ENCODE measurements at places on chromosomes 16 and 17.

- no peak for DNase-seq
These were observed 16.5 kb upstream of the ABCC1 start for GRCh38 chr16:15932939-15933338.

DNA sequence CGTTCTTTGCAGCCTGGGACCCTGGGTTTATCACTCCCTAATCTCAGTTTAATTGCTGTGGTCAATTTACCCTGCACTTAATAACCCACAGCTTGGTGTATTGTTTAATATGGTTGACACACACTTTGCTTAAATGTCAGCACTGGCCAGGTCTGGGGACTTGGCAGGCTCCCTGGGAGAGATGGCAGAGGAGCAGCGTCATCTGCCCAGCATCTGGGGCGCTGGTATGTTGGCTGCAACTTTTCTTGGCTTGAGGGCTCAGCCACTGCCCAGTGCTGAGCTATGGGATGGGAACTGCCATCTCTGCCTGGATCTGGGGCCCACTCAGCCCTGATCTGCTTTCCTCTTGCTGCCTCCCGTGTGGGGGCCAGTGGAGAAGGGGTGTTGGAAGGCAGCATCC lies 115.7 kb upstream of the IRX3 start:
- DNase-seq, result no peak

- no peak for DNase-seq
These were observed 656 bp upstream of the GEMIN4 start for GRCh38 chr17:752620-753219.

- DNase-seq, result no peak
These were observed 61.2 kb upstream of the RBFOX1 start for GRCh38 chr16:7271486-7271885.

DNA sequence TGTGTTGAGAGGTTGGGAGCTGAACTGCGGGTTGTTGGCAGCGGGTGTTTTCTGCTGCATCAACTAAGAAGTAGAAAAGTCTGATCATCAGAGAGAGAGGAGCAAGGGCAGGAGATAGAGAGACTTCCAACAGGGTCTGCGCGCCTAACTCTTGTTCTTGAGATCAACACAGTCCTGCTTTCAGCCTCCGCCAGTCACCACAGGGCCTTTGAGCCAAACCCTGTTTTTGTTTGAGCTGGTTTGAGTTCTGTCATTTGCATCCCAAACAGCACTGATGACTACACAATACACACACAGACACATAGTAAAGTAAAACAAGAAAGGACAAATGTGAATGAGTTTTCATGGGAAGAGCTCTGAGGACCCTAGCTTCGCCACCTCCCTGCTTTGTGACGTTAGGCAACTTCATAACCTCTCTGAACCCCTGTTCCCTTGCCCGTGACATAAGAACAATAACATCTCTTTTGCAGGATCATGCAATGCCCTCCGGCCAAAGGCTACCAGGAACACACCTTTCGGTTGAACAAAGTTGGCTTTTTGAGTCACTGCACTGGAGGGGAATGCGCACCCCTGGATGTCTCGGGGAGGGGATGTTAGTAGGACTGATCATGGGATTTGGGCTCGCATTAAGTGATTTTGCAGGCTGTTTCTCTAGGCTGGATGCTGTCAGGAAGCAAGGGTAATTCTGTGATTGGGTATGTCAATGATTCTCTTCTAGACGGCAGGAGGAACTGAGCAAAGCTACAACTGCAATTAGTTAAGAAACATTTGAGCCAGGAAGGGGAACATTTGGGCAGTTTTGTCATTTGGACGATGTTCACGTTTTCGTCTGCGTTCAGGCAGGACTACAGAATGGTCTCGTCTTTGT lies 92.3 kb downstream of the C16orf78 start:
- DNase-seq, result no peak

- no peak for DNase-seq
These were observed 219.7 kb downstream of the IRF8 start for GRCh38 chr16:86118467-86119307.

- DNase-seq, result no peak
These were observed 2.4 kb upstream of the SDK2 start for GRCh38 chr17:73646409-73647300.

DNA sequence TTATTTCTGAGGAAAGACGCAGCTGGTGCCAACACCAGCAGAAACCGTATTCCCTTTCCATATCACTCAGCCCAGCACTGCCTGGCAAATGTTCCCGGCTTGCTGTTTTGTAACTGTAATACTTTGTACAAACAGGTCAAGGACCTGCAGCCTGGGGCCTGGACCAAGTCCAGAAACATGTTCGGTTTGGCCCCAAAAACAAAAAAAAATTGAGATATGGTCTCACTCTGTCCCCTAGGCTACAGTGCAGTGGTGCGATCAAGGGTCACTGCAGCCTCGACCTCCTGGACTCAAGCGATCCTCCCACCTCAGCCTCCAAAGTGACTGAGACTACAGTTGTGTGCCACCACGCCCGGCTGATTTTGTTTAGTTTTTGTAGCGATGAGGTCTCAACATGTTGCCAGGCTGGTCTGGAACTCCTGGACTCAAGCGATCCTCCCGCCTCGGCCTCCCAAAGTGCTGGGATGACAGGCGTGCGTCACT lies 1.2 kb downstream of the HAGH start:
- DNase-seq, result no peak

GRCh38 chr16:49067776-49068175 lies 213.9 kb downstream of the CBLN1 start:
- DNase-seq, result no peak

Measured in NCI-H1048 (cell line).